ENCODE measurements at places on chromosomes 4 and X. TPM values are rescaled to one million over a fixed set of nuclear protein-coding genes. Genes with fewer than 3 reads are reported as not detected.

The RAB39B gene
- 4.8 TPM for total RNA-seq

The SATL1 gene
- total RNA-seq, result 0.38 TPM

The ZBTB33 gene
- 18.3 TPM for total RNA-seq

The PDCL2 gene
- not detected for total RNA-seq

DNA sequence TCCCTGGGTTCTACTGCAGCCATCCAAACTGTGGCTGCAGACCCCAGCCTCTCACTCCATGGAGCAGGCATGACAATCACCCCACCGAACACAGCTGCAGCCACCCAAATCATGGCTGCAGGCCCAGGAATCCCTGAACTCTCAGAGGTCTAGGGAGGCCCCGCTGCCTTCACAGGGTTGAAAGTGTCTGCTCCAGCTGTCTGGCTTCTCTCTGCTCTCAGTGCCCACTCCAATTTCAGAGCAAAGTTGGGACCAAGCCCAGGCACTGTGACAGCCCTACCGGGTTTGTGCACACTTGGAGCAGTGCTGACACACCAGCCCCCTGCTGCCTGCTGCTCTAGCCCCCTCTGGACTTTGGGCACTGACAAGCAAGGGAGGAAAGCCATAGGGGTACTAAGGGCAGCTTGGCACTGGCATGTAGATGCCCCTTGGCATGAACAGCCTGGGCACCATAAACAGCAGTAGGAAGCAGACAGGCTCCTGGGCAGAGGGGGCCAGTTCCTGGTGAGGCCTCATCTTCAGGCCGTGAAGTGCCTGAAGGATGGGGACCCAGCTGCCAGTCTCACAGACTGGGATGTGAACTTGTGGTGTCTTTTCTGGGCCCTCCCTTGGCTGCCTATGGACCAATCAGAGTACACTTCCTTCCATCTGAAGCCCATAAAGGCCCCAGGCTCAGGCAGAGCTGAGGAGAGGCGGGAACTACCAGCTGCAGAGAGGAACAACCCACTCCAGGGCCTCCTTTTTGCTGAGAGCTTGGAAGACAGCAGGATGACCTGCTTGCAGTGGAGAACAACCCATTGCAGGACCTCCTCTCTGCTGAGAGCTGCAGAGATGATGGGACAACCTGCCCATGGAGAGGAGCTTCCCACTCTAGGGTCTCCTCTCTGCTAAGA lies 68.8 kb downstream of the TECRL start:
- H3K4me1 ChIP-seq, result no peaks in the 10 kb centered on the region
- H3K27me3 ChIP-seq, result no peaks in the 10 kb centered on the region
- DNase-seq, result no peak
- H3K36me3 ChIP-seq, result no peaks in the 10 kb centered on the region
